Kidney (tissue), 22 donors: ENCODE measurements at places on chromosomes 4 and X. TPM values are rescaled to one million over a fixed set of nuclear protein-coding genes. Genes with fewer than 3 reads are reported as not detected.

DNA sequence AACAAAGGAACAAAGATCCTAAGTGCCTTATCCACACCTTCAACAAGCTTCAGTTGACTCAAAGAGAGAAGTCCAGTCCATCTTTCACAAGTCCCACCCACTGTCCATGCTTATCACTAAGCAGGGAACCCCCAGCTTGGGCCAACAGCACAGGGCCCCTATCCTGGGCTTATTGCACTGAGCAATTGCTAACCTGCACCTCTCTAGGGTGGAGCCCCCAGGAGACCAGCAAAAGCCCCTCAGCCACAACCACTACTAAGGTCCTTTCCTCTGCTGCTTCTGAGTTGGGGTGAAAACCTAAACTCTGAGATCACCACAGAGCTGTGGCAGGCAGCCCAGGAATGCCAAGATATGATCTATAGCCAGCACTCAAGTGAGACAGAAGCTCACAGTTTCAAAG is 96.7 kb upstream of the PBDC1 start:
- DNase-seq, result no peak

GRCh38 chrX:153685156-153685536 is 2.6 kb upstream of the SLC6A8 start:
- DNase-seq, result peak; percentile 57

- DNase-seq, result no peak
These were observed 8.8 kb upstream of the TMEM128 start for GRCh38 chr4:4256799-4257198.

Gene PABPC1L2B
- total RNA-seq, result not detected

Gene PLP1
- 2.4 TPM for total RNA-seq

Gene PDCL2
- not detected for total RNA-seq

Gene FAM50A
- total RNA-seq, result 46.0 TPM

- no peak for DNase-seq
These were observed 332.7 kb upstream of the IGFBP7 start for GRCh38 chr4:57442831-57443291.

GRCh38 chr4:150578745-150579501 is 3.0 kb upstream of the MAB21L2 start:
- no peak for DNase-seq

DNA sequence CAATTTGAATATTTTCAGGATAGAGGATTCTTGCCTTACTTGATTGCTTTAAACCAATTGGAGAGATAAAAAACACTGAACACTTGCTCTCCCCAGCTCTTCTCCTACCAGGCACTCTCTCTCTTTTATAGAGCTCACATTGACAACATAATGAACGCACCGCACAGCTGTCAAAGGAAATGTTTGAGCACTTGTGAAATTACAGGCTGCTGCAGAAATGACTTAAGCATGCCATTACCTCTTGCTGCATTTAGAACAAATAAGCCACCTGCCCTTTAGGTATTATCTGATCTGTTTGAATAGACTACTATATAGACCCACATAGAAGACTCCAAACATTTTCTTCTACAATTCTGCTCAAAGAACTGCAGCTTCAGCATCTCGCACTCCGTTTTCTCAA is 227.7 kb downstream of the C4orf33 start:
- DNase-seq, result no peak

GRCh38 chr4:13445841-13446790 is 38.0 kb downstream of the RAB28 start:
- DNase-seq, result peak; percentile 47

GRCh38 chr4:80335226-80335553 is 340 bp upstream of the CFAP299 start:
- no peak for DNase-seq

- DNase-seq, result no peak
These were observed 358.4 kb downstream of the NLGN4X start for GRCh38 chrX:5870238-5870637.

- peak; percentile 89 for DNase-seq
These were observed 20.2 kb downstream of the WDR1 start for GRCh38 chr4:10096201-10096977.

DNA sequence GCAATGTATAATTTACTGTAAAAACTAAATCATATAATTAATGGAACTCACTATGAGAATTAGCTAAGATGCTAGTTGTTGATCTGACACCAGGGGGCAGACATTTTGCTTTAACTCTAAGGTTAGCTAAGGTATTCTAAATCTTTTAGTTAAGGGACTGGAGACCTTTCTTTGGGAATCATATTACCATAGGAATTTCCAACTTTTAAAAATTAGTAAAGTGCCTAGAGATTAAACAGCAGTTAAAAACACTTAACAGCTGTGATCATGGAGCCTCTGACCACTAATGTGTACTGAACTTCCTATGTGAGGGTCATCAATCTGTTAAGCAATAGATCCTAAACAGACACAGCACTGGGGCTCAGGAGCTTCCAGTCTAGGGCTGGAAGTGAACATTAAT is 226.6 kb downstream of the NSUN7 start:
- DNase-seq, result peak; percentile 32

- DNase-seq, result no peak
These were observed 16.7 kb upstream of the RBM41 start for GRCh38 chrX:107135049-107135964.

DNA sequence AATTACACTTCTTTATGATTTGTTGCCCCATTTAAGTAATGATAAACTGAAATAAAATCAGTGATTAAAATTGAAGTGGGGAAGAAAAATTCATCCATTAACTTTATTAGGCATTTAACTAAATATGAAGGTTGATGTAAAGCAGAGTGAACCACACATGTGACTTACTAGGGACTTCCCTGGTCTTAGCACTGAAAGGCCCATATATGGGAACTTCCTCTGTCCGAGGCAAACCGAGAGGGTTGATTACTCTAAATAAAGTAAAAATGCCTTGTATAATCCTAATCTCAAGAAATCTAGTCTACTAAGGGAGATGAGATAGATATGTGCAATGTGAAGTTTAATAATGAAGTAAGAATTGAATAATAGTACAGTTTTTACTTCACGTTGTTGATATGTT is 403.9 kb upstream of the RPS6KA3 start:
- DNase-seq, result no peak

- no peak for DNase-seq
These were observed 481 bp downstream of the UTP3 start for GRCh38 chr4:70688795-70689231.

Gene GPRASP2
- 11.4 TPM for total RNA-seq

DNA sequence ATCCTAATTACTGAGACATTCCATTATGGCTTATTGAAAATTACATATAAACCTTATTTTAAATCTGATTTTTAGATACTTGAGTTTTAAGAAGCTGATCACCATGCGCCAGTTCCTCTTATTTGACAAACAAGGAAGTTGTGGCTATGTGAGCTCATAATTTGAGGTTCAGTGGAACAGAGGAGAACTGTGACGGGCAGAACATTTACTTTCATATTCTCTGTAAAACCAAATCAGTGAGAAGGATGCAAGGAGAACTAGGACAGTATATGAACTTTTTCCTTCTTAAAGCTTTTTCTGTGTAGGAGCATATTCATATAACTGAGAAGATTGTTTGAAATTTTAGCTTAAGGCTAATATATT is 25.3 kb downstream of the STIM2 start:
- no peak for DNase-seq

DNA sequence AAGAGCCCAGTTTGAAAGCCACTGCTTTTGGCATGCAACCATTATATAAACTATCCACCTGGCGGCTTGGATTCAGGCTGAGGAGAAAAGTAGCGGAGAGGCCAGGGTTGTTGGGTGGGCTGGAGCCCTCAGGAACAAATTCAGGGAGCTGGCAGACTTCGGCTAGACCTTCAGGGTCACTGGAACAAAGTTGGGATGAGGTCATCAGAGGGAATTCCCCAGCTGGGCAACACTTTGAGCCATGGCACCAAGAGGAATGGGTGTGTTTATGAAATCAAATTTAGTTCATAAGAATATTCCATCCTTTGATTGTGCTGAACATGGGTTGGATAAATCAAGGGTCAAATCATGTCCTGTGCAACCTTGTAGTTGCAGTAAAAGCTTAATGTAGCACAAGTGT is 22.0 kb downstream of the MTMR1 start:
- no peak for DNase-seq

Gene MBNL3
- 34.5 TPM for total RNA-seq

DNA sequence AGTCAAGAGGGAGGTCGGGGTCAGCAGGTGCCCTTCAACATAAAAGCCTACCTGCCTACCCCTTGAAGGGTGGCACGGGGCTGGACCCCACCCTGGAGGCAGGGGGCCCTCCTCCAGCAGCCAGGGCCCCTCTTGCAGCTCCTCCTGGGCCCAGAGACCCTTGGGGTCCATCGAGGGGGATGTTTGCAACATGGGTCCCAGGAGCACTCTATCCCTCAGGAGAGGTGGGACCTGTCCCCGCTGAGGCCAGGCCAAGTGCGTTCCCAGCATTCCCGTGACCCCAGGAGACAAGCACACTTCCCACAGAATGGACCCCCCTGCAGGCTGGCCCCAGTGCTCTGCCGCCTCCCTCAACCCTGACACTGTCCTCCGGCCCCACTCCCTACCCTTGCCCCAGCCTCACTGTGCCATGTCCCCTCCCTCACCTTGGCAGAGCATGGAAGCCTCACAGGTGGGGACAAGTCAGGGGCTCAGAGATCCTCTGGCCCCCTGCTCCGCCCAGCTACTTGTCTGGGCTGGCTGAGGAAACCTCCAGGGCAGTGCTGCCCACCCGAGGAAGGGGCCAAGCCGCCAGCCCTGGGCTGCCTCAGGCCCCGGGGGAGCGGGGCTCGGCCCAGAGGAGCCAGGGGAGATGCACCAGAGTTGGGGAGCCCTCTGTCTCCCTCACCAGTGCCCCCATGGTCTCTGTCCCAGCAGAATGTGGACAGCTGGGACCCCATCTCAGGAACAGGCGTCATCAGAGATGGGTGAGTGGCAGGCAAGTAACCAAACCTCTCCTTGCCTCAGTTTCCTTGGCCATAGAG is 2.2 kb downstream of the MXD4 start:
- peak; percentile 7 for DNase-seq

DNA sequence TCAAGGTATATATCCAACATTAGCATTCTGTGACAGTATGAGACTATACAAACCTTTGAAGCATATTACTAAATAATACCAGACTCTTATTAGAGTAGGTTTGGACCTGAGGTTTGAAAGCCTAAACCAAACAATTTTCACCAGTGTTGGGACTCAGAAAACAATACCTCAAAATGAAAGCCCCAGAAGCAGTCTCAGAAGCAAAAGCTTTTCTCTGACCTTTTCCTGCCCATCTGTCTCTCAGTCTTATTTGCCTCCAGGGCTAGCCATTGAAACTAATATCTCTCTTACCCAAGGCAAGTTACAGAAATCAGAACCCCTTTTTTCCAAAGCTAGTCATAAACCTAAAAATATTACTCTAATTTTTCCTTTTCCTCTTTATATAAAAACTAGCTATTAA is 163.3 kb downstream of the PTCHD1 start:
- DNase-seq, result no peak

- no peak for DNase-seq
These were observed 118.6 kb downstream of the SPCS3 start for GRCh38 chr4:176438401-176438800.

DNA sequence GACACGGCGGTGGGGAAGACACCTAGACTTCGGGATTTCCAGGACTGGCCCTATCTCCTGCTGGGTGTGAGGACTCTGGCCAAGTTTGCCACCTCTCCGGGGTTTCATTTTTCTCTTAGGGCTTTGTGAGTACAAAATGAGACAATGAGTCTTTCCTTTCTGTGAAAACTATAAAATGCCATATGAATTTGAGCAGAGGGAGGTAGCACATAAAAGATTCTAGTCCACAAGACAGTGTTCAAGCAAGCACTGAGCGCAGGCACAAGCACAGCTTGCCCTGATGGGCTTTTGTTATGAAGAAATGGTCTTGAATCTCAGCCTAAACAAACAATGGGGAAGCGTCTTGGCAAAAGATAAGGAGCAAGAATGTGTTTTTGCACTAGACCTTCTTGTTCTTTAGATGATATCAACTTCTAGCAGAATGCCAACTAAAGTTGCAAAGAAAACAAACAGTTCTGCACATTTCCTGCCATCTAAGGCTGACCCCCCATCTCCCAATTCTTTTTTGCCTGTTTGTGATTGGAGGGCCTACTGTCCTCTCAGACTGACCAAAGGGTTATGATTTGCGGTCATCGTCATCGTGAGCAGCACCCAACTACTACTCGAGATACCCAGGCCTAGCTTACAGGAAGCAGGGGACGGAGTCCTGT is 73.0 kb upstream of the ZNF518B start:
- DNase-seq, result no peak

Gene CD40LG
- 0.85 TPM for total RNA-seq

Gene DCX
- 0.09 TPM for total RNA-seq

DNA sequence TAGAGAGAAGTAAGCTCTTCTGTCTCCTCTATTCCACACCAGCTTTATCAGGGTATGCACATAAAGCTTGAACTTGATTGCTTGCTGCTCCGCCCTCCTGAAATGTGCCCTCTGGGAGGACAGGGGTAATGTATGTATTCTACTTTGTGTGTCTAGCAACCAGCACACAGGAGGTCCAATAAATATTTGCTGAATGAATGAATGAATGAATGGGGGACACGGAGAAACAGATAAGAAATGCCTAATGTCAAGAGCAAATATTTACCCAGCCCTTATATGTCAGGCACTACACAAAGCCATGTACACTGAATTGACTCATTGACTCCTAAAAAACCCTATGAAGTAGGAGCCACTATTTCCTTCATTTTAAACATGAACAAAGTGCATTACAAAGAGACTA is 2.3 kb upstream of the MSL3 start:
- no peak for DNase-seq

DNA sequence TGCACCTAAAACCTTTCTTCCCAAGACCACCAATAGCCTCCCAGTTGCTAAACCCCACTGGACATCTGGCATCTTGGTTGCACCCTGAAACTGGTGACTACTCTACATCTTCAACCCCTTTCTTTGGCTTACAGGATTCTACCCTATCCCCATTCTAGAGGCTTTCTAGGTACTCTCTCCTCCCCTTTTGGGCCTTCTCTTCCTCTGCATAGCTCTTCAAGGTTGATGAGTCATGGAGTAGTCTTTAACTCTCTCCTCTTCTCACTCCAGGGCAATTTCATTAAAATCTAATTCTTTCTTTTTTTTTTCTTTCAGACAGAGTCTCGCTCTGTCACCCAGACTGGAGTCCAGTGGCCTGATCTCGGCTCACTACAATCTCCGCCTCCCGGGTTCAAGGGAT is 16.8 kb downstream of the APOO start:
- DNase-seq, result no peak
